ENCODE measurements at places on chromosomes 5 and 9. TPM values are rescaled to one million over a fixed set of nuclear protein-coding genes. Genes with fewer than 3 reads are reported as not detected.

DNA sequence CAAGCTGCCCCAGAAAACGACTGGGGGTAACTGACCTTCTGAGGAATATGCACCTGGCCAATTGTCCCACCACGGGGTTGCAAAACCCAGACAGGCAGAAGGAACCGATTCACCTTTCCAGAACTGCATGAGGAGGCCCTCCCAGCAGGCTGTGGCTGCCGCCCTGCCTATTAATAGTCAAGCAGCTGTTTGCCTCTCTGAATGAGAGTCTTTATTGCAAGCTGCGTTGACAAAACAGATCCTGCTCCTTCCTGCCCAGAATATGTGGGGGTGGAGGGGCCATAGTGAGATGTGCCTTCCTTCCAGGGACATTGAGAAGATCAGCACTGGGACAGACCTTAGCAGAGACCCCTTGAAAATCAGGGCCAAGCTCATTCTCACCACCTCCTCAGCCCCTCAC, 18.3 kb upstream of the TCOF1 start:
- DNase-seq = no peak

- no peak for DNase-seq
Observed at GRCh38 chr5:176379881-176380280, 8.5 kb downstream of the NOP16 start.

DNA sequence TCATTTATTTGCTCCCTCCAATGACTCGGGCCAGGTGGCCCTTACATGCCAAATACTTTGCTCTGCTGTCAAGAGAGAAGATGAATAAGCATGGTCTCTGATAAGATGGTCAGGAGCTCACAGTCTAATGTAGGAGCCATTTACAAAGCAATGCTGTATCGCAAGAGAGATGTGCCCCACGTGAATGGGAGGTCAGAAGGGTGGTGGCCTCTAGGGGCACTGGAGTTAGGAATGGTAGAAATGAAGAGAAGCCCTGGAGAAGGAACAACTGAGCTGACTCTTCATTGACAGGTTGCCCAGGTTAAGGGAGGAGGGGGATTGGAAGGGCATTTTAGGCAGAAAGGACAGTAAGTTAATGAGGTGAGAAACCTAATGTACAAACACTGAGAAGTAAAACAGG, 286.5 kb downstream of the KCTD16 start:
- no peak for DNase-seq

DNA sequence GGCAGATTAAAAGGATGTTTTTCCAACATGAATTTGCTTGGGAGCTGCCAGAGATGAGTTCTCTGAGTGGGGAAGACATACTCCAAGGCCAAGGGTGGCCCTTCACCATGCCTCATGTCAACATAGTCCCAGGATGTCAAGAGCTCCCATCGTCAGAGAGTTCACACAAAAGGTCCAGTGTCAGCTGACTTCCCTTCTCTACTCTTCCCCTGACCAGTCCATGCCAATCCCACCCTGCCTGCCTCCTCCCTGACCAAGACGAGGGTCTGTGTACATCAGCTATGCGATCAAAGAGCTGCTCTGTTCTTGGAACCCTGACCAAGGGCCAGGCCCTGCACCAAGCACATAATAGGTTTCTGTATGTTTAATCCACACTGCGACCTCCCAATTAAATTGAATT, 71.2 kb upstream of the ZNF622 start:
- DNase-seq = no peak

DNA sequence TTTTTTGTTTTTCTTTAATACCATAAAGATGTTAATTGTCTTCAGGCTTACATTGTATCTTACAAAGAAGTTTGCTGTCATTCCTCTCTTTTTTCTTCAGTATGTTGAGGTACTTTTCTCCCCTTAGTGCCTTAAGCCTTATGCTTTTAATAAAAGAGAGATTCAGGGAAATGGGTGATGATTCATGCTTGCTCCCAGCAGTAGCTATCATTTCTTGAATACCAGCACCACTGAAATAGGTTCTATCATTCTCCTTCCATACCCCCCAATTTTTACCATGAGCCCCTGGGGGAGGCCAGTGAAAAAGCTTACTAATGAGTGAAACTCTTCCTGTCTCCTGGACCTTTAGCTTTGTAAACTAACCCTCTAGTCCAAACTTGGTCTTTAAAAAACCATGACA, 165.0 kb downstream of the FBXL7 start:
- no peak for DNase-seq

DNA sequence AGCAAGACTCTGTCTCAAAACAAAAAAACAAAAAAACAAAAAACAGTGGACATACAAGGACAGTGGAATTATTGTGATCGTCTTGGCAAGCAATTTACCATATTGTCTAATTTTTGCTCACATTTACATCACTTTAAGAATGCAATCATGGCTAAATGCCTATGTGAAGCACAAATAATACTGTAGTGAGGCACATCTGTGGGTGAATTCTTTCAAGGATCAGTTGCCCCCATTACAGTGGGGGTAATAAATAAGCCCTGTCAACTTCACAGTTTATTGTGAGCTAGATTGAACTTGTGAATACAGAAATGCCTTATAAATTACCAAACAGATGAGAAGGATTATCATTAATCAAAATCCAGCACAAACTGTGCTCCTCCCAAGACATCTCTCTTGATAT, 150.2 kb upstream of the PAPPA start:
- no peak for DNase-seq

DNA sequence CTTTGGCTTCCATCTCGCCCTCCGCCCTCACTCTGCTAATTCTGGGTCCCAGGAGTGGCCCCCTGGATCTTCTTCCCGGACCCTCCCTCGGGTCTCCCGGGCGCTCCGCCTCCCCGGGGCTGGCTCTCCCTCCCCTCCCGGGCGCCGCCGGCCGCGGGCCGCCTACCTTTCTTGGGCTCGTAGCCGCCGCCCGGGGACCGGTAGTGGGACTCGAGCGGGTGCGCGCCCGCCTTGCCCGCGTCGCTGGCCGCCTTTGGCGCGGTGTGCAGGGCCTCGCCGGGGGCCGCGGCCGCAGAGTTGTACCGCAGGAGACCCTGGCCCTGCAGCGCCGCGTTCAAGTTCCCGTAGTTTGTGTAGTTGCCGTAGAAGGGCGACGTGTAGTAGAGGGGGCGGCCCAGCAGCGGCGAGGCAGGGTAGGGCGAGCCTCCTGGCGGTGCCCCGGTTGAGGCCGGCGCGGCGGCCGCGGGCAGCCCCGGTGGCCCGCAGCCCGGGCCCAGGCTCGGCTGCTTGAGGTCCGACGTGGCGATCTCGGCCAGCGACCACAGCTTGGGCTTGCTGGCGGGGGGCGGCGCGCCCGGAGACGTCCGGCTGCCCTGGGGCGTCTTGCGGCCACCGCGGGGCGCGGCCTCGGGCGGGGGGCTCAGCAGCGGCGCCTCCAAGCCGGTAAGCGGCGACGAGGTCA, 3.2 kb downstream of the IRX2 start:
- no peak for DNase-seq

DNA sequence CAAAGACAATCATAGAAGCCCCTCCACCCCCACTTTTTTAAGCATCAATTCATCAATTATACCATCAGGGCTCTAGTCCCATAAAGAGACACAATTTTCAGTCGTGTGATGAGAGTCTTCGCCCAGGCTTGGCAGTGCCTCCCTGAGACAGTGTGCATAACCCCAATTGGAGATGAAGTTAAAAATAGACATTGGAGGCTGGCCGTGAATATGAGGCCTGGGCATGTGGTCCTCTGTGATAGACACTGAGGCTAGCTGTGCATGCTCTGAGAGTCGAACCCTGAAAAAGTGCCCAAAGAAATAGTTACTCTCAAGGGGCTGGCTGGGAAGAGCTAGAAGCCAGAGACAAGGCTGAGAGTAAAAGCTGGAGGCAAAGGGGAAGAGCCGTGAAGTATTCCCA, 248.6 kb upstream of the NR4A3 start:
- no peak for DNase-seq

DNA sequence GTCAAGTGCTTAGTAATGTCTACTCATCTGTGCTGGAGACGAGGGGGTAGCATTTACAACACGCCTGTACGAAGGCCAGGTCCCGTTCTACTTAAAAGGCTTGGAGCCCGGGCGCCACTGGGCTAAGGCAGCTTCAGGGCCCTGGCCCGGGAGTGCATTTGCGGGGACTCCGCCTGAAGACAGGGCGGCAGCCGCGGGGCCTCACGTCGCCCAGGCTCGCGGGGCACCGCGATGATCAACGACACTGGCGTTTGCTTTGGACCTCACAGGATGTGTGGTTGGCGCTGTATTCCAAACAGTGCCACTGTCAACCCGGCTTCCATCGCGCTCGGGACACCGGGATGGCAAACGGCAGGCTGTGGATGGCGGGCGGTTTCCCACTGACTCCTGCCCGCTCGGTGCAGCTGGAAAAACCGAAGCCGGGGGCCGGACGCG, 1.1 kb upstream of the TENT4A start:
- DNase-seq = peak; percentile 92

DNA sequence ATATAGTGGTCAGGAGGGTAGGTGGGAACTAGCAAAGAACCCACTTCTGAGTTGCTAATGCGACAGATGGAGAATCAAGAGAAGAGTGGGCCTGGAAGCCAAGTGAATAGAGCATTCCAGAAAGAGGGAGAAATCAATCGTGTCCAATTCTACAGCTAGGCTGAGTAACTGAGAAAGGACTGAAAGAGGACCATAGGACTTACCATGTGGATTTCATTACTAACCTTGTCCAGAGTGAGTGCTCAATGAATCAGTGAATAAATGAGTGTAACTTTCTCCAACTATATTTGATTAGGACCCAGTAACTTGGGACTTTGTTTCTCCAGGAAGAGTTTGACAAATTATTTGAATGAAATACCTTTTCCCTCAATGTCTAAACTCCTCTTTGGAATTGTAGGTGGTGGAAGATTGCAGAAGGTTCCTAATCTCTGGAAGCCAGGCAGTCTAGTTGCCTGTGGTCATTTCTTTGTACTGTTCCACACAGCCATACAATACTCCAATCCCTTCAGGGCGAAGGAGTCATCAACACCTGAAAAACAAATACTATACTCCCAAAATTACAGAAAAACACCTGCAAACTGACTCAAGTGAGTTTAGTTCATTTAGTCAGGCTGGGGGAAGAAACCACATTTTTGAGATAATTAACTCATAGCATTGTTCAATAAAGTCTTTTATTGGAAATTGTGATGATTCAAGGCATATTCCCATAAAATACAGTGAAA, 2.6 kb upstream of the F2RL1 start:
- no peak for DNase-seq

DNA sequence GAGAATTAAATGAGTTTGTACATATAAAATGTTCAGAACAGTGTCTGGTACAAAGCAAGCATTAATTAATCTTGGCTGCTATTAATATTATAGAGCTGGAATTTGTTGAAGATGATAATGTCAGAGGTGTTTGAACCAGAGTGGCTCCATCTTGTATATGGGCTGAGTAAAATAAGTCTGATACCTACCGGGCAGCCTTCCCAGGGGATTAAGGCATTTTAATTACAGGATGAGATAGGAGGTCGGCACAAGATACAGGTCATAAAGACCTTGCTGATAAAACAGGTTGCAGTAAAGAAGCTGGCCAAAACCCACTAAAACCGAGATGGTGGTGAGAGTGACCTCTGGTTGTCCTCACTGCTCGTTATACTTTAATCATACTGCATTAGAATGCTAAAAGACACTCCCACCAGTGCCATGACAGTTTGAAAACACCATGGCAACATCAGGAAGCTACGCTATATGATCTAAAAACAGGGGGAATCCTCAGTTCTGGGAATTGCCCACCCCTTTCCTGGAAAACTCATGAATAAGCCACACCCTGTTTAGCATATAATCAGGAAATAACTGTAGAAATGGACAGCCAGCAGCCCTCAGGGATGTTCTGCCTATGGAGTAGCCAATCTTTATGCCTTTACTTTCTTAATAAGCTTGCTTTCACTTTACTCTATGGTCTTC, 90.2 kb downstream of the PLK2 start:
- DNase-seq = no peak

GRCh38 chr9:108673386-108673785, 182.4 kb downstream of the ACTL7B start:
- DNase-seq = peak; percentile 75

DNA sequence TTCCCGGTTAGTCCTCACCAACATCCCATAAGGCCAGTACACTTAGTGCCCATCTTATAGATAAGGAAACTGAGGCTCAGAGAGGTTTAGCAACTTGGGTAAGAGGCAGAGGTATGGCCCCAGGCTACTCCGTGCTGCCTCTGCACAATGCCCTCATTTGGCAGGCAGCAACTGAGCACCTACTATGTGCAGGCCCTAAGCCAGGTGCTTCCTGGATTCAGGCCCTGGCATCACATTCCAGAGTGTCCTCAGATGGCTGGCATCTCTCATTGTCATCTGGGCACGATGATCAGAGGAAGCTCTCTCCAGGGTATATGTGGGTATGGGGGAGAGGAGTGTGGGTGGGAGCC, 53.8 kb upstream of the PSD2 start:
- no peak for DNase-seq

The SLC4A9 gene
- 0.38 TPM for total RNA-seq

The ANGPTL2 gene
- 37.8 TPM for total RNA-seq

- DNase-seq = no peak
Observed at GRCh38 chr9:120974181-120974580, 47.6 kb upstream of the TRAF1 start.

DNA sequence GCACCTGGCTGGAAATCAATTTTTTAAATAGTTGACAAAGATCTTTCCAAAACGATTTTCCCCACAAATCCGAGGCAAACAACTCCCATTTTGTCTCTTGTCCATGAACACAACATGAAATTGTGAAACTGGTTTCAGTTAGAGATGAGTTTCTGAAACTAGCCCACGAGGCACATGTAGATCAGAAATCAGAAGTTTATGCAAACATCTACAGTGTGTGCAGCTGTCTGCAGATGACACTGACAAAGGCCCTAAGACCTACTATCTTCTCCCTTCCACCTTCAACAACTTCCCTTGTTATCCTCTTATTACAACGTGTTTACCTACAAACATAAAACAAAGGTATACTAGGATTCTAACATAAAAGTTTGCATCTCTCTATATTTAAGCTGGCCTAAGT, 183.3 kb downstream of the DIRAS2 start:
- DNase-seq = no peak

The PCDHGA6 gene
- total RNA-seq = 3.6 TPM

- no peak for DNase-seq
Observed at GRCh38 chr9:26791274-26791673, 101.3 kb downstream of the CAAP1 start.

- DNase-seq = no peak
Observed at GRCh38 chr9:107337676-107338590, 54.9 kb downstream of the RAD23B start.

- DNase-seq = peak; percentile 85
Observed at GRCh38 chr5:172716796-172717313, 54.1 kb downstream of the DUSP1 start.

The MYORG gene
- 4.5 TPM for total RNA-seq

The FOXD4L3 gene
- total RNA-seq = not detected

GRCh38 chr5:168172760-168173223, 118.7 kb upstream of the WWC1 start:
- DNase-seq = no peak

DNA sequence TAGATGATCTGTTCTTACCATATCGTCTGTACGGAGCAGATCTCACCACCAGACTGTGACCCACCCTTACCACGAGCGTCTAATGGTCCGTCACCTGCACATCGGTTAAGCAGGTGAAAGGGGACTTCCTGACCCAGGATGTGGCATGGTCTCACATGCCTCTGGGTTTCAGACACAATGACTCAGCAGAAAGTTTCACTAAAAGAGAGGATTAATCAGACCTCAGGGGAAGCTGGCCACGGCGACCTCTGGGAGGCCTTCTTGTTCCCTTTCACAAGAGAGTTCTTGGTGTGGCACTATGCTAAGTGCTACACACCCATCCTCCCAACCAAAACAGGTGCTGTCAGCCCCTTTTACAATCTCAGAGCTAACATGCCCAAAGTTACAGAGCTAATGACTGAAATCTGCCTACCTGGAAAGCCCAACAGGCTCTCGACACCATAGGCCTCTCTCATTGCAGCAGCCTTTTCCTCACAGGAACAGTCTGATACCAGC, 41.6 kb downstream of the ADAMTS12 start:
- DNase-seq = no peak

GRCh38 chr5:120790339-120790738, 326.2 kb downstream of the PRR16 start:
- no peak for DNase-seq

Measured in lower leg skin (tissue), 4 donors.